NCI-H2029 (cell line): ENCODE measurements at places on chromosomes 6 and 20.
A peak's percentile ranks its signal among the peaks of the same experiment; 100 is the strongest.

- no peak for DNase-seq
Observed at GRCh38 chr6:91509711-91510110, 922.8 kb upstream of the MAP3K7 start.

DNA sequence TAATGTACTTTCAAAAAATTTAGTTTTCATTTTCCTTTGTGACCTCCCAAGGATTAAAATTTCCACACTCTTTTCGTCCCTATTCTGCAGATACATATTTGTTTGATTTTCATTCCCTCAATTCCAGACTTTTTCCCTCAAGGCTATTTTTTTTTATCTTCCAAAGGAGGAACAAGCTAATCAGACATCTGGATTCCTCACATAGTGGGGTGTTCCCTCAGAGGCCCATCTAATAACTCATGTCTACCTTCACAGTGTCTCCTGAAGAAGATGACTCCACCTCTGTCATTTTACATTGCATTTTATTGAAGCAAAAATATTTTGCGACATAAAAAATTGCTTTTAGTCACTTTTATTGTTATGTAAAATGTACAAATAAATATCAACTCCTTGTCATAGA, 122.2 kb downstream of the RFPL4B start:
- DNase-seq = no peak

GRCh38 chr6:77290798-77291197, 172.5 kb downstream of the HTR1B start:
- no peak for DNase-seq

- peak; percentile 89 for DNase-seq
Observed at GRCh38 chr6:7541175-7542064, at the start of gene DSP. TSS of gene DSP (plus strand) at chr6:7541671. CDS start at chr6:7541916, 245 bp downstream.
